ENCODE measurements at places on chromosomes 3 and 15. TPM values are rescaled to one million over a fixed set of nuclear protein-coding genes. Genes with fewer than 3 reads are reported as not detected.

CA12 gene
- total RNA-seq, result 0.76 TPM

GRCh38 chr15:76964157-76964556, 30.8 kb upstream of the PSTPIP1 start:
- H3K36me3 ChIP-seq, result no peaks in the 10 kb centered on the region
- no peak overlapping the region for H3K27ac ChIP-seq
- no peak overlapping the region for H3K4me3 ChIP-seq
- DNase-seq, result no peak
- H3K4me1 ChIP-seq, result peaks cover 9% of the 10 kb centered on the region

GRCh38 chr3:126939338-126939718, 43.6 kb upstream of the PLXNA1 start:
- no peaks in the 10 kb centered on the region for H3K27me3 ChIP-seq
- peaks cover 10% of the 10 kb centered on the region for H3K4me1 ChIP-seq
- no peak overlapping the region for H3K4me3 ChIP-seq

DNA sequence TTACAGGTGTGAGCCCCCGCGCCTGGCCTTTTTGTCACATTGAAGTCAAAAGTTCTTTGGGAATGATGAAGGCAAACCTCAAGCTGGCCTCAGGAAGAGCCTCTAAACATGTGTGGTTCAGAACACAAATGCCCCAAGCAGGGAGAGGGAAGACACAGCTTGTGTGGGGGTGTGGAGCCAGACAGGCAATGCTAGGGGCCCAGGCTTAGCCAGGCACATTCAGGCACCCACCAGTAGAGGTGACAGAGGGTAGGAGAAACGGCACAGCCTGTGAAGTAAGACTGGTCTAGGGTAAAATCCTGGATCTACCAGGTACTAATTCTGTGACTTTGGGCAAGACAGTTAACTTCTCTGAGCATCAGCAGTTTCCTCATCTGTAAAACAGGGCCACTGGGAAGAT, 3.5 kb downstream of the HDC start:
- no peaks in the 10 kb centered on the region for H3K4me1 ChIP-seq
- peaks cover 35% of the 10 kb centered on the region for H3K27me3 ChIP-seq
- H3K27ac ChIP-seq, result no peak overlapping the region
- no peaks in the 10 kb centered on the region for H3K36me3 ChIP-seq

GRCh38 chr3:192273001-192273696, 454.2 kb downstream of the FGF12 start:
- no peak overlapping the region for H3K27ac ChIP-seq
- no peaks in the 10 kb centered on the region for H3K27me3 ChIP-seq
- H3K36me3 ChIP-seq, result no peaks in the 10 kb centered on the region

INSYN1 gene
- total RNA-seq, result 8.0 TPM

GRCh38 chr3:122661633-122662032, 19.0 kb upstream of the PARP14 start:
- H3K4me3 ChIP-seq, result no peak overlapping the region
- DNase-seq, result no peak
- H3K27me3 ChIP-seq, result peaks cover 68% of the 10 kb centered on the region
- H3K4me1 ChIP-seq, result no peaks in the 10 kb centered on the region

GRCh38 chr3:59527493-59527892, 477.7 kb upstream of the CFAP20DC start:
- H3K4me1 ChIP-seq, result peaks cover 12% of the 10 kb centered on the region
- no peak for DNase-seq
- no peaks in the 10 kb centered on the region for H3K36me3 ChIP-seq
- peaks cover 4% of the 10 kb centered on the region for H3K27me3 ChIP-seq

SPRED1 gene
- 40.9 TPM for total RNA-seq

CACNA2D2 gene
- 0.13 TPM for total RNA-seq

CNTN3 gene
- total RNA-seq, result 0.35 TPM

- no peak overlapping the region for H3K27ac ChIP-seq
- H3K4me1 ChIP-seq, result no peaks in the 10 kb centered on the region
- H3K4me3 ChIP-seq, result no peak overlapping the region
- no peak for DNase-seq
- no peaks in the 10 kb centered on the region for H3K27me3 ChIP-seq
Observed at GRCh38 chr3:37024092-37024491, 30.8 kb downstream of the MLH1 start.
